ENCODE measurements at places on chromosomes 3 and 15.

DNA sequence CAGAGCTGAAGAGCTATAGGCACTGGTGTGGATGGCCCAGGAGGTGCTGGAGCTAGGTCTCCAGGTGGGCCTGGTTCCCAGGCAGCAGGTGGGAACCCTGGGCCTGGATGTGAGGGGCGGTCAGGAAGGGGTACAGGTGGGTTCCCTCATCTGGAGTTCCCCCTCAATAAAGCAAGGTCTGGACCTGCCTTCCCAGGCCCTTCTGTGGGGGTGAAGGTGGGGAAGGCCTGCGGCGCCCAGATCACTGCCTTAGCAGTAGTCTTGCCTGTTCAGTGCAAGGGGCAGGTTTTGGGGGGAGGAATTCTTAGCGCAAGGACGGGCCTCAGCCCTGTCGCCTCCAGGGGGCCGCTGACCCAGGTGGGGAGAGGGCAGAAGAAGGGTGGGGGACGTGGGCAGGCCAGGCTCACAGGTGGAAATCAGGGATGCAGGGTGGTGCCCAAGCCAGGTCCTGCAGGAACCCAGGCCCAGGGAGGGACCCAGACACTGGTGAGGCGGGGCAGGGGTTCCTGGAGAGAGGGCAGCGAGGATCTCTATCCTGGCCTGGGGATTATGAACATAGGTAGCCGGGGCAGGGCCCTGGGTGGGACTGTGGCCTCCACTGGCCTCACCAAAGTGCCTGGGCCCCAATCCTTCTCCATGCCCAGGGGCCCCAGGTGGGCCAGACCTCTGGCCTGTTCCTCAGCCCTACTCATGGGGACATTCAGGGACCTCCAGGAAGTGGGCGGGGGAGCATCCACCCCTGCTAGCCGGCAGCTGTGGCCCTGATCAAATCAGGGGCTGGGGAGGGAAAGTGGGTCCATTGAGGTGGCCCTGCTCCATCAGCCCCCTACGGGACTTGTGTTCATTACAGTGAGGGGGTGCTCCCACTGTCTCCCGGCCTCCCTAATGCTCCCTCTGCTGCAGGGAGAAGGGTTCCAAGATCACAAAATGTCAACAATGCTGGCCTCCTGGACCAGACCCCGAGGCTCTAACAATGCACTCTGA, 25.3 kb downstream of the HDAC11 start:
- no peak for DNase-seq

DNA sequence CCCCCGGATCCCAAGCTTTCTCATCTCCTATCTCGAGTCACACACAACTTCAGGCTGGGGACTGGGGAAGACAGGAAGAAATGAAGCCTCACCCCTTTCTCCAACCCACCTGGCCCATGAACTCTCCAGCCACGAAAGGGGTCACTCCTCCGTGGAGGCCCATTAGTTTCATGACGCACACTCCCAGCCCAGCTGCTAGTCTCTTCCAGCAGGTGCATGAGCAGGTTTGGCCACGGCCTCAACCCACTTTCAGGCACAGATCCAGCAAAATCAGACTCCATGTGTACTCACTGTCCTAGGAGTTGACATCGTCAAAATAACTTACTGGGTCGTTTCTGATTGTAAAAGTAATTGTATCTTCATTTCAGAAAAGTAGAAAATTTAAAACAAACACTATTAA, 76.6 kb downstream of the C3orf70 start:
- no peak for DNase-seq

DNA sequence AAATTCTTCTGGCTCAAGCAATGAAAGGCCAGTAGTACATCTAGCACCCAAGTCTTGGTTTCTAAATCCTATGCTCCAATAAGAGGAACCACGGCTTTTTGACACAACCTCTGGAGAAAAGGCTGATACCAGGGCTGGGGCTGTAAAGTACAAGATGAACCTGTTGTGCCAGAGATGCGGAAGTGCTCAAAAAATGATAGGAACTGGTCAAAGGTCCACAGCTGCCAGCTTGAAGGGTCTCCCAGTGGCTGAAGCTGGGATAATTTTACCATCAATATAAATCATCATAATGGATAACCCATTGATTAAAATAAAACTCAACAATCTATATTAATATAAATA, 558 bp upstream of the NCEH1 start:
- no peak for DNase-seq

GRCh38 chr3:45806072-45806471, 9.7 kb upstream of the SLC6A20 start:
- DNase-seq, result no peak

DNA sequence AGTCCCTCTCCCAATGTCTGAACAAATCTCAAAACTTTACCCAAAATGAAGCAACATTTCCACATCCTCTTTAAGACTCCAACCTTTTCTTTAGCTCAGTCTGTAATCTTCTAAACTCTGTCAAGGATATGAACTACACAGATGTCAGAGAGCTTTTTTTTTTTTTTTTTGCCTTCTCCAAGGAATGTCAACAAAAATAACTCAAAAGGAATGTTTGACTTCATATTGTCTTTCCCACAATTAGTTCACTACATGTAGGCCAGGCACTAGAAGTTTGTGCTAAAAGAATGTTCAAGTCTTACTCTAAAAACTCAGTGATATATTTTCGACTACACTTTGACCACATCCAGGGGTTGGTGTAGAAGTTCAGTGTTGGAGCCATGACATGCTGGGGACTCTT, 37.1 kb downstream of the ADAMTS9 start:
- no peak for DNase-seq

All from stimulated activated CD4-positive, alpha-beta T cell treated with anti-CD3 and anti-CD28 coated beads, TNF-alpha, amount 100 ng/mL, for 48 hours (primary cell).